Cardiac muscle cell (in vitro differentiated cells and primary cell): ENCODE measurements at places on chromosomes 3 and 15. TPM values are rescaled to one million over a fixed set of nuclear protein-coding genes. Genes with fewer than 3 reads are reported as not detected.
A peak's percentile ranks its signal among the peaks of the same experiment; 100 is the strongest.

LMOD3 gene
- total RNA-seq, result 0.11 and 0.18 TPM in 2 replicates

CGGBP1 gene
- 36.8 and 46.7 TPM in 2 replicates for total RNA-seq

EBLN2 gene
- 3.4 and 5.1 TPM in 2 replicates for total RNA-seq

RASGRF1 gene
- 0.06 TPM in 1 of 2 replicates, not detected in the other for total RNA-seq

CCRL2 gene
- 7.2 and 8.6 TPM in 2 replicates for total RNA-seq

C3orf80 gene
- total RNA-seq, result 3.6 and 4.1 TPM in 2 replicates

LRRN1 gene
- total RNA-seq, result 0.85 and 3.0 TPM in 2 replicates

UBAP1L gene
- total RNA-seq, result 3.7 and 5.1 TPM in 2 replicates

GRCh38 chr3:52121464-52121805 lies 32.8 kb downstream of the POC1A start:
- no peak overlapping the region for H3K27ac ChIP-seq
- no peaks in the 10 kb centered on the region for H3K36me3 ChIP-seq
- no peak for DNase-seq
- H3K4me1 ChIP-seq, result peaks cover 18% of the 10 kb centered on the region

GRCh38 chr3:30241721-30242120 lies 364.7 kb upstream of the TGFBR2 start:
- H3K36me3 ChIP-seq, result no peaks in the 10 kb centered on the region
- no peak overlapping the region for H3K4me3 ChIP-seq
- H3K4me1 ChIP-seq, result no peaks in the 10 kb centered on the region
- H3K27ac ChIP-seq, result no peak overlapping the region
- no peak for DNase-seq

DNA sequence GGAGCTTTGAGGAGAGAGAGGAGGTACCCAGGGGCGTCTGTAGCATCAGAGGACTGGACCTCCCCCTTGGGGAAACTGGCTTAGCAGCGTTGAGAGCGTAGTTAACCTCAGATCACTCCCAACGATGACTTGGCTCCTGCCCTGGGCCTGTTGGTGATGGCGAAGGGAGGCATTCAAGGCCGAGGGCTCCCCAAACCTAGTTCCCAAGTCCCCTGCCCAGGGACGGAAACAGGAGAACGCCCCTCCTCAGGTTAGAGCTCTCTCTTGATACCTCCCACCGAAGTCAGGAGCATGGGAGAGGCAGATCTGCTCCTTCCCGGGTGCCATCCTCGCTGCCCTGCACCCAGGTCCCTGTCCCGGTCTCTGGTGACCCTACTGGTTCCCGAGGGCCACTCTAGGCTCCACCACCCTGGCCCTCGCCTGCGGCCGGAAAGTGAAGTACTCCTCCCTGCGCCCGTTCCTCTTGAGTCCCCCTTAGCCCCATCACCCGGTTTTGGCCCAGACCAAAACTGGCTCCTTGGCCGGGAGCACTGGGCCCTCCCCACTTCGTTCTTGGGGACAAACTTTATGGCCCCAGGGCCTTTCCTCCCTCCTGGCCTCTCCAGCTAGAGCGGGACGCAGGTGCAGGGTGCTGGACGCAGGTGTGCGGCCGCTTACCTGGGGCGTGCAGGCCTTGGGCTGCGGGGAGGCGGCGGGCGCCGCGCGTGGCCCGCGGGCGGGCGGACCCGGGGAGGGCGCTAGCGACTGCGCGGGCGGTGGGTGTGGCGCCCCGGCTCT lies 2.6 kb upstream of the SKOR1 start:
- no peaks in the 10 kb centered on the region for H3K36me3 ChIP-seq
- no peak overlapping the region for H3K27ac ChIP-seq
- peaks cover 100% of the 10 kb centered on the region for H3K27me3 ChIP-seq
- H3K4me1 ChIP-seq, result no peaks in the 10 kb centered on the region

- H3K4me3 ChIP-seq, result no peak overlapping the region
- no peak for DNase-seq
- H3K4me1 ChIP-seq, result peaks cover 8% of the 10 kb centered on the region
- H3K27ac ChIP-seq, result no peak overlapping the region
- no peaks in the 10 kb centered on the region for H3K36me3 ChIP-seq
These were observed 24.7 kb downstream of the CTDSPL start for GRCh38 chr3:37886395-37886794.

DNA sequence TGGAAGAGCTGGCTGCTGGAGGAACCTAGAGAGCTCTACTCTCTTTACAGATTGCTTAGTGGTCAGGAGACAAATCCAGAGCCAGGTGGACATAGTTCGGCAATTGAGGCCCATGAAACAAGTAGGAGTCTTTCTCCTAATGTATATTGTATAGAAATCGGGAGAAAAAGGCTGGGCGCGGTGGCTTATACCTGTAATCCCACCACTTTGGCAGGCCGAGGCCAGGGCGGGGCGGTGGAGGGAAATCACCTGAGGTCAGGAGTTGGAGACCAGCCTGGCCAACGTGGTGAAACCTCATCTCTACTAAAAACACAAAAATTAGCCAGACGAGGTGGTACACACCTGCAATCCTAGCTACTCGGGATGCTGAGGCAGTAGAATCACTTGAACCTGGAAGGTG lies 10.8 kb downstream of the RAD54L2 start:
- no peaks in the 10 kb centered on the region for H3K27me3 ChIP-seq
- H3K4me1 ChIP-seq, result no peaks in the 10 kb centered on the region
- no peak overlapping the region for H3K27ac ChIP-seq
- DNase-seq, result no peak

DNA sequence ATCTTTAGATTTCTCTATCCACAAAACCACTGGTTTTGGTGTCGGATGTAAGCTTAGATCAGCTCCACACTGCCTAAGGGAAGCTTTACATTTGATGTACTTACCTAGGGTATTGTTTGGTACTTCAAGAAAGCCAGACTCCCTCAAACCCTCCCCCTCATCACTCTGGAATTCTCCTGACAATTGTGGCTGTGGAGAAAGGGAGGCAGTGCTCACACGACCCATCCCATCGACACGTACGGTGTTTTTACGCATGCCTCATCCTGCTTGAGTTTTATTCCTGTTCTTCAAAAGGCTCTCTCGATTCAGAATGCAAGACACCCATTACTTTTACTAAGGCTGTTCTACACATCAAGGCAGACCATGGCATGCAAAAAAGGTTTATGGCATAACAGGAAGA lies 67.3 kb upstream of the ONECUT1 start:
- peaks cover 4% of the 10 kb centered on the region for H3K4me1 ChIP-seq
- no peaks in the 10 kb centered on the region for H3K36me3 ChIP-seq
- H3K4me3 ChIP-seq, result no peak overlapping the region
- no peak for DNase-seq
- H3K27ac ChIP-seq, result no peak overlapping the region
- H3K27me3 ChIP-seq, result peaks cover 9% of the 10 kb centered on the region

- peaks cover 47% of the 10 kb centered on the region for H3K27me3 ChIP-seq
- H3K27ac ChIP-seq, result no peak overlapping the region
- H3K4me3 ChIP-seq, result no peak overlapping the region
- no peak for DNase-seq
- no peaks in the 10 kb centered on the region for H3K4me1 ChIP-seq
- H3K36me3 ChIP-seq, result no peaks in the 10 kb centered on the region
These were observed 7.4 kb downstream of the SQOR start for GRCh38 chr15:45641999-45642932.

DNA sequence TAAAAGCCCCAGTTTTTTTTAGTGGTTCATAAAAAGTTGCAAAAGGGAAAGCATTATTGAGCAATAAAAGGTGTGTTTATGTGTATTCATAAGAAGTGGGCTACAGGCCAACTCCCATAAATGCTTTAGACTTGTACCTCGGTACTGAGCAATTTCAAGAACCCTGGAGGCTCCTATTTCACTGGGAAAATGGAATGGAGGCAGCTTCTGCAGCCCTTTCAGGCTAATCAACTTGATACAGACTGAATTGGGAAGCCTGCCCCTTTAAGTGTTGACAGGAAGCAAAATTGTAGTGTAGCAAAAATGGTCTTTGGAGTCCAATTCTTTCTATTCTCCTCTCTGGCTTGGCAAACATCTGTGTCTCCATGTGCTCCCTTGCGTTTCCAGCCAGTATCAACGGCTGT lies 118.8 kb downstream of the ECT2 start:
- no peaks in the 10 kb centered on the region for H3K36me3 ChIP-seq
- peak; percentile 71 for DNase-seq
- no peak overlapping the region for H3K4me3 ChIP-seq

- no peaks in the 10 kb centered on the region for H3K4me1 ChIP-seq
- DNase-seq, result peak; percentile 78
- H3K27me3 ChIP-seq, result no peaks in the 10 kb centered on the region
- no peaks in the 10 kb centered on the region for H3K36me3 ChIP-seq
- H3K4me3 ChIP-seq, result no peak overlapping the region
These were observed 22.5 kb upstream of the BFSP2 start for GRCh38 chr3:133377396-133377795.

DNA sequence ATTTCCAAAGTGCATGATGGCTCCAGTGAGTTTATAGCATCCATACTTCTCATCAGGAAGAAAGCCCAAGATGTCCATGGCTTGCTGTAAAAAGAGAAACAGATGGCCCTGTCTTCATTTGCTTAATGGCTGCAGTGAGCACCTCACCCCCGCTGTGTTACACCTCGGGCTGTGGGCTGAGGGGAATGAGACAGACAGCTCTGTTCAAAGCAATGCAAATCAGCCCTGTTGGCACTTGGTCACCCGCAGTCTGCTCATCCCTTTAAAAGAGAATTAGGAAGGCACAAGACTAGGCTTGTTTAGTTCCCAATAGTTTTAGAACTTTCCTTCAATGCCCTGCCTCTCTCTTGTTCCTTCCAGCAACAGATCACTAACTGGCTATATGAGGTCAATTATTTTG lies 25.2 kb downstream of the MYH15 start:
- no peaks in the 10 kb centered on the region for H3K27me3 ChIP-seq
- no peak overlapping the region for H3K4me3 ChIP-seq
- no peak overlapping the region for H3K27ac ChIP-seq
- no peak for DNase-seq

- H3K36me3 ChIP-seq, result peaks cover 11% of the 10 kb centered on the region
- peak overlapping the region; percentile 91 for H3K27ac ChIP-seq
- H3K4me3 ChIP-seq, result no peak overlapping the region
- DNase-seq, result no peak
- peaks cover 14% of the 10 kb centered on the region for H3K4me1 ChIP-seq
These were observed 44.5 kb downstream of the ST6GAL1 start for GRCh38 chr3:186974824-186975313.

DNA sequence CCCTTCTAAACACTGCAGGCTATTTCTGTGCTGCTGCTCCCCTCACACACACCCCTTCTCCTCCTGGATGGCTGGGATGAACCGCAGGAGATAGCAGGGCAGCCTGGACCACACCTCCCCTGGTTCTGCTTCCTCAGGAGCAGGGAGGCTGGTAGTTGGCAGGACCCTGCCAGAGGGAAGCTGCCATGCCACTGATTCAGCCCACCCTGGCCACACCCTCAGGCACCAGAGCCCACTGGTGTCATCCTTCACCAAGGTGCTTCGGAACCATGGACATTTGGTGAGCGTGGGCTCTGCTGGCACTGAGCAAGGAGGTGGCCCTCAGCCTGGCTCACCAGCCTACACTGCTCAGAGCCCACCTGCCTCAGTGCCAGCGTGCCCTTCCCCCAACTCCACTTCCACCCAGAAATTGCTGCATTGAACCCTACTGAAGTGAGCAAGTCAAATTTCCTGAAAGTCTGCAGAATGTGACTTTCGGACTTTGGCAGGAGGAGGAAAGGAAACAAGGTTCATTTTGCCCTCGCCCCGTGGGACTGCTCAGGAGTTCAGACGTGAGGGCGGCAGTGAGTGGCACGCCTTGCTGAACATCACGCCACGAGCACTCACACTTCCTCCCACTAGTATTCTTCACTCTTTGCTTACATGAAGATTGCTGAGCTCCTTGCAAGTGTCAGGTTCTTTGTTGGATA lies 26.3 kb downstream of the BMF start:
- H3K27me3 ChIP-seq, result no peaks in the 10 kb centered on the region
- H3K27ac ChIP-seq, result peak overlapping the region; percentile 89
- no peak overlapping the region for H3K4me3 ChIP-seq
- no peak for DNase-seq

GRCh38 chr3:163043074-163043473 lies 1546.5 kb downstream of the OTOL1 start:
- no peaks in the 10 kb centered on the region for H3K4me1 ChIP-seq
- no peaks in the 10 kb centered on the region for H3K36me3 ChIP-seq
- no peak overlapping the region for H3K4me3 ChIP-seq
- H3K27me3 ChIP-seq, result no peaks in the 10 kb centered on the region

DNA sequence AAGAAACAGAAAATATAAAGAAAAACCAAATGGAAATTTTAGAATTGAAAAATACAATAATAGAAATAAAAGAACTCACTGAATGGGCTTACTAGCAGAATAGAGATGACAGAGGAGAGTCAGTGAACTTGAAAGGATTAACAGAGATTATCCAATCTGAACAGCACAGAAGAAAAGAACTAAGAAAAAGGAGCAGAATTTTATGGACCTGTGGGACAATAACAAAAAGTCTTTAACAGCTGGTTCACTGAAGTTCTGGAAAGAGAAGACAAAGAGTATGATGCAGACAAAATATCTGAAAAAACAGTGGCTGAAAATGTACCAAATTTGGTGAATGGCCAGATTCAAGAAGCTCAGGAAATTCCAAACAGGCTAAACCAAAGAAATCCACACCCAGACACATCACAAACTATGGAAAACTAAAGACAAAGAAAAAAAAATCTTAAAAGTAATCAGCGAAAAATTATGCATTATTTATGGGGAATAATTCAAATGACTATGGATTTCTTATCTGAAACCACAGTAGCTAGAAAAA lies 9.7 kb upstream of the GNB5 start:
- H3K4me3 ChIP-seq, result no peak overlapping the region
- H3K27me3 ChIP-seq, result no peaks in the 10 kb centered on the region
- no peak for DNase-seq

DNA sequence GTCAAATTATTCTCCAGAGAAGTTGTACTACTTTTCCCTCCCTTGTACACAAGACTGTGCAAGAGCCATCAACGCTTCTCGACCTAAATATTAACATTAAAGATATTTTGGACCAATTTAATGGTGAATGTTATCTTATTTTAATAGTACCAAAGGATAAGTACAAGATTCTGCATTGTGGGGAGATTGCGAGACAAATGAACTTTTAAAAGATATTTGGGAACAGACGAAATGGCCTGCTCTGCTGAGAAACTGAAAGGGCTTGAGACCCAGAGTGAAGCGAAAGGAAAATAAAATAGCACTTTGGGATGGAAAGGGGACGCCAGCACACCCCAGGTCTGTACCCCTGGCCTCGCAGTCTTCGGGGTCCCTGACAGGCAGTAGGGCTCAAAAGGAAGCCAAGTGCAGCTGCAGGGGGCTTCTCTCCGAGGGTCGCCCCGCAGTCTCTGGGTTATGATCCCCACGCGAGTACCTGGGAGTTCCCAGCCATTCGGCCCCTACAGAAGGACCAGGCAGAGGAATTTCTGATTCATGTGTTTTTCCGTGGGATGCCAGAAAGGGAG lies 97.6 kb upstream of the VGLL3 start:
- H3K4me3 ChIP-seq, result no peak overlapping the region
- no peaks in the 10 kb centered on the region for H3K27me3 ChIP-seq
- DNase-seq, result peak; percentile 26
- H3K36me3 ChIP-seq, result no peaks in the 10 kb centered on the region
- H3K4me1 ChIP-seq, result no peaks in the 10 kb centered on the region

DNA sequence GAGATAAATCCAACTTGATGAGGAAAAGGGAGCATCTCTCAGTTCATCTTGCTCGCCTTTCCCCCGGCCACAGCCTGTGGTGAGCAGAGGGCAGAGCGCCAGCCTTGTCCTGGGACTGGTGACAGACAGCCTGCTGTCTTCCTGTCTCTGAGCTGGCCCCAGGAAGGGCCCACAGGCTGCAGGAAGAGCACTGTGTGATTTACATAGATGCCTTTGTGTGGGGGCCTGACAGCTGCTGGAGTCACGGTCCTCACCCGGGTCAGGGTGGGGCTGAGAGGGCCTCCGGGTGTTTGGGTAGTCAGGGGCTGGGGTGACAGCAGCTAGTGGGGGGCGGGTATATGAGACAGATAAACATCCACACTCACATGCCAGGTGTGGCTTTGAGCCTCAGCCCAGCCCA lies 29.3 kb downstream of the PLA2G4D start:
- H3K27me3 ChIP-seq, result no peaks in the 10 kb centered on the region
- H3K4me3 ChIP-seq, result no peak overlapping the region
- no peak overlapping the region for H3K27ac ChIP-seq
- H3K36me3 ChIP-seq, result no peaks in the 10 kb centered on the region
- H3K4me1 ChIP-seq, result no peaks in the 10 kb centered on the region
- DNase-seq, result no peak
